NCI-H1694 treated with DMSO at 0.1 percent for 48 hours (cell line): ENCODE measurements at places on chromosomes 5 and 9.

- no peak for DNase-seq
These were observed 15.1 kb upstream of the CSNK1G3 start for GRCh38 chr5:123496892-123497291.

DNA sequence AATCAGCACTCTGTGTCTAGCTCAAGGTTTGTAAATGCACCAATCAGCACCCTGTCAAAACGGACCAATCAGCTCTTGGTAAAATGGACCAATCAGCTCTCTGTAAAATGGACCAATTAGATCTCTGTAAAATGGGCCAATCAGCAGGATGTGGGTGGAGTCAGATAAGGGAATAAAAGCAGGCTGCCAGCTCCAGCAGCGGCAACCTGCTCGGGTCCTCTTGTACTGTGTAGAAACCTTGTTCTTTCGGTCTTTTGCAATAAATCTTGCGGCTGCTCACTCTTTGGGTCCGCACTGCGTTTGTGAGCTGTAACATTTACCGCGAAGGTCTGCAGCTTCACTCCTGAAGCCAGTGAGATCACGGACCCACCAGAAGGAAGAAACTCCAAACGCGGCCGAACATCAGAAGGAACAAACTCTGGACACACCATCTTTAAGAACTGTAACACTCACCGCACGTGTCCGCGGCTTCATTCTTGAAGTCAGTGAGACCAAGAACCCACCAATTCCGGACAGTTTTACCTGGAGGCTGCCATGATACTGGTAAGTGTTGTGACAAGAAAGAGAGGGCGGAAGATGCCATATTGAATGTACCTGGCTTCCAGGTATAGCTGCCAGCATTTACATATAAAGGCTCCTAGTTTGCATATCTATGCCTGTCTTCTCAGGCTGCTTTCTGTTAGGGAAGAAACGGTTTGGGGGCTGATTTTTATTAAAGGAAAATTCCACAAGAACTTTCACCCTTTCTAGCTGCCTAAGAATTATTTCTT is 758.5 kb upstream of the CTNND2 start:
- no peak for DNase-seq

GRCh38 chr5:171640480-171640879 is 145.1 kb upstream of the SMIM23 start:
- no peak for DNase-seq

- DNase-seq: no peak
These were observed 372.1 kb upstream of the C9orf72 start for GRCh38 chr9:27945386-27945785.

GRCh38 chr5:92455011-92455410 is 1071.9 kb upstream of the ARRDC3 start:
- no peak for DNase-seq

DNA sequence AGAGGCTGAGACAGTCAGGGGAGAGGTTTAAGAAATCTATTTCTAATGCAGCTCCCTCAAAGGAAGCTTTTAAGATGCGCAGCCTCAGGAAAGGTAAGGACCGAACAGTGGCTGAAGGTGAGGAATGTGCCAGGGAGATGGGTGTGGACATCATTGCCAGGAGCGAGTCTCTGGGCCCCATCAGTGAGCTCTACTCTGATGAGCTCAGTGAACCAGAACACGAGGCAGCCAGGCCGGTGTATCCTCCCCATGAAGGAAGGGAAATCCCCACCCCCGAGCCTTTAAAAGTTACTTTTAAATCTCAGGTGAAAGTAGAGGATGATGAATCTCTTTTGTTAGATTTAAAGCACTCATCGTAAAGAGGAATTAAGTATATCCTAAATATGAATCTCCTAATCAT is 8.2 kb downstream of the CAVIN4 start:
- no peak for DNase-seq

- DNase-seq: no peak
These were observed 610.4 kb downstream of the ELAVL2 start for GRCh38 chr9:23215688-23216087.

GRCh38 chr9:135416664-135417290 is 62.8 kb upstream of the PPP1R26 start:
- no peak for DNase-seq

- no peak for DNase-seq
These were observed 24.3 kb upstream of the TRIM32 start for GRCh38 chr9:116662646-116663310.

GRCh38 chr5:138459311-138459933 is 5.9 kb upstream of the EGR1 start:
- no peak for DNase-seq
